ENCODE measurements at places on chromosomes 2 and 18. TPM values are rescaled to one million over a fixed set of nuclear protein-coding genes. Genes with fewer than 3 reads are reported as not detected.

TXNDC2 gene
- total RNA-seq, result not detected

C2orf80 gene
- not detected for total RNA-seq

DSC2 gene
- 26.0 TPM for total RNA-seq

RSAD2 gene
- 3.4 TPM for total RNA-seq

RPRM gene
- total RNA-seq, result not detected

ARHGAP25 gene
- total RNA-seq, result 7.3 TPM

HOXD3 gene
- total RNA-seq, result 0.38 TPM

IKZF2 gene
- 4.3 TPM for total RNA-seq

SMYD1 gene
- 468 TPM for total RNA-seq

LONRF2 gene
- 14.6 TPM for total RNA-seq

FSHR gene
- total RNA-seq, result 0.46 TPM
